ENCODE measurements at places on chromosomes 2 and 18.

DNA sequence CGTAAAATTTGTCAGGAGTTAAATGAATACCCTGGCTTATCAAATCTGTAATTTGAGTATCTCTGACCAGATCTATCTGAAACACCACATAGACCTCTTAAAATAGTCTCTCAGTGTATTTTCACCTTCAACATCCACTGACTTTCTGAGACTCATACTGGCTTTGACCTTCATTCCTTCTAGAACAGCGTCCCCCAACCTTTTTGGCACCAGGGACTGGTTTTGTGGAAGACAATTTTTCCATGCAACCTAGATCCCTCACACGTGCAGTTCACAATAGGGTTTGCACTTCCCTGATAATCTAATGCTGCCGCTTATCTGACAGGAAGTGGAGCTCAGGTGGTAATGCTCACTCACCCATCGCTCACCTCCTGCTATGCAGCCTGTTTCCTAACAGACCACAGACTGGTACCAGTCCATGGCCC is 3.2 kb downstream of the NBAS start:
- no peak for DNase-seq

GRCh38 chr2:173934895-173935294 is 30.3 kb downstream of the SP3 start:
- DNase-seq, result no peak

GRCh38 chr2:119694845-119695521 is 16.0 kb downstream of the TMEM177 start:
- DNase-seq, result no peak

DNA sequence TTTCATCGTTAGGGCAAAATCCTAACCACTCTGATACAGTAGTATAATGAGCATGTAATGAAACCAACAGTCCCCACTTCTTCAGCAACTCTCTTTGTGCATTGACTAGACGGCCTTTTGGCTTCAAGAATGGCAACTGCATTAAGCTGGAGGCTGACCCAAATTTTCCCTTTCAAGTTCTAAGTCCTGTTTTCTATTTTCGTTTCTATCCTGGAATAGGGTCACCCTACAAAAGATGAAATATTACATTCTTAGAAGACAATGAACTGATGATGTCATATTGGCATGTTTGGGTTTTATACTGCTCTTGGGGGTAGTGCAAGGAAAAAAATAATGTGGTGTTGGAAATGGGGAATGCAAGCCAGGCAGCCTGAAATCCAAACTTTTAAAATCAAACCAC is 254.4 kb downstream of the ETAA1 start:
- DNase-seq, result no peak

DNA sequence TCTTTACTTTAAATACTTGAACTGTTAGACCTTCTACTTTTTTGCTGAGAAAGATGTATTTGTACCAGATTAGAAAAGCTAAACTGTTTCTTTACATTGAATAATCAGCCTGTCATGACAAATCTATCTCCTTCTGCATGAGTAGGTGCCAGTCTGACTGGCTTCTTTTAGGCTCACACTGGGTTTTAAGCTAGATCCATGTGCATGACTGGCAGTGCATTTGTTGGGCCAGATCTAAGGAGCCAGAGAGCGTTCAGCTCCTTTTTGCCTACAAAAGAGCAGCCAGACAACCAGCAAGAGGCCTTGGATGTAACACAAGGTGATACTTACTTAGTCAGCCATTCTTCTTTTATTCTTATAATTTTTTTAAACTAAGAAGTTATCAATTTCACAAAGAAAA is 82.0 kb upstream of the OTX1 start:
- no peak for DNase-seq

GRCh38 chr2:180925700-180926099 is 54.7 kb upstream of the UBE2E3 start:
- no peak for DNase-seq

DNA sequence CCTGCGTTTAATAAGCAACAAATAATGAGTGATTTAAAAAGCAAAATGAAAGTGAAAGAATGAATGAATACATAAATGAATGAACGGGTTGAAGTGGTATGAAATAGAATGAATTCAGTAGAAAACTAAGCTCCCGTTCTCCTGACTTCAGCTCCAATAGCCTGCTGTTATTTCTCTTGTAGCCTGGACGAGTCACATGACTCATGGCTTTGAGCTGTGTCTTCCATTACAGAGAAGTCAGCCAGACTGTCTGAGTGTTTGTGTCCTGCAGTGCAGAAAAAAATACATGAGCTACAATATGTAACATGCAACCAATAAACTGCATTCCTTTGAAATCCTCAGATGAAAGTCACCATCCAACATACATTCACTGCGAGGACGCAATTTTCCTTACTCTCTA is 21.2 kb downstream of the SCG2 start:
- DNase-seq, result no peak

GRCh38 chr2:217195658-217196446 is 336.0 kb upstream of the TNP1 start:
- DNase-seq, result no peak
